ENCODE measurements at places on chromosomes 6 and 20.

DNA sequence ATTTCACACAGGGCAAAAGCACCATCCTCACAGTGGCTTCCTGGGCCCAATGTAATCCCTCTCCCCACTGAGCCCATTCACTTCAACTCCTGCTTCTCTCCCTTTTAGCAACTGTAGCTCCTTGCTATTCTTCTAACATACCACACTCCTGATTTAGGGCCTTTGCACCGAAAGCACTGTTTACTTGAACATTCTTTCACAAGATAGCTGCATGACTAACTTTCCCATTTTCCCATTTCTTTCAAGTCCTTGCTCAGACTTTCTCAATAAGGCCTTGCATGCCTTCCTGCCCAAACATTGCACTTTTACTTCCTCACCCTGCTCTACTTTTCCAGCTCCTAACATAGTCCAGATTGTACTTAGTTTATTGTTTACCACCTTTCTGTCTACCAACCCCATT, 73.0 kb downstream of the SHPRH start:
- no peak for DNase-seq

DNA sequence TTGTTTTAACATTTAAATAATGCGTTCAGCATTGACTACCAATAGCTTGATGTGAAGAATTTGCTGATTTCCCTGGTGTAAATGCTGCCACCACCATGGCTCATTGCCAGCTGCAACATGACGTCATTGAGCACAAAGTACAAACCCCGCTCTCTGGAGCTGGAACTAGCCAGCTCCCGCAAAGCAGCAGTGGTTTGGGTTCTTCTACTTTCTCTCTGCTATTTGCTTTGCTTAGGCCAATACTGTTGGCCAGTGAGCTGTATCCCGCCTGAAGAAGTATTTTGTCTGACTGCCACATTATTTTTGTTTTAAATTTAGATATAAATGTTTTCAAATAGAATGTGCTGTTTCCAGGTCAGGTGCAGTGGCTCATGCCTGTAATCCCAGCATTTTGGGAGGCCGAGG, 47.4 kb upstream of the KIF13A start:
- no peak for DNase-seq

GRCh38 chr6:30890646-30891449, 6.5 kb downstream of the DDR1 start:
- DNase-seq = no peak

- no peak for DNase-seq
Observed at GRCh38 chr6:136982928-136983327, 60.8 kb downstream of the SLC35D3 start.

- no peak for DNase-seq
Observed at GRCh38 chr6:155244434-155244833, 19.4 kb upstream of the CLDN20 start.

- no peak for DNase-seq
Observed at GRCh38 chr6:54037277-54037779, 73.9 kb upstream of the MLIP start.

DNA sequence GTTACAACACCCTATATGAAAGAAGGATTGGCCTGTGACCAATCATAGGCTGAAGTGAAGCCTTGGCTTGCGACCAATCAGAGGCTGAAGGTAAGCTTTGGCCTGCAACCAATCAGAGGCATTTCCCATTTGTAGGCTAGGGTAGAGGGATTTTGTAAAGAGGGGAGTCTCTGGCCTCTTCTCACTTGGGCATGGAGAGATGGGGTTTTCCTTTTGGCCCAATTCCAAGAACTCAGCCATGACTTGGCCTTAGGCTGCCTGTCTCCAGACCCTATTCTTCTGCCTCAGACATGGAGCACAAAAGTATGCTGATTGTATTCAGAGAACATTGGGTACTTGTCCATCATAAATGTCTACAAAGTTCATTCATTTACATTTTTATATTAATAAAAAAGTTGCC, 308.3 kb downstream of the UTRN start:
- no peak for DNase-seq

- no peak for DNase-seq
Observed at GRCh38 chr6:159256128-159256527, 86.9 kb downstream of the FNDC1 start.

DNA sequence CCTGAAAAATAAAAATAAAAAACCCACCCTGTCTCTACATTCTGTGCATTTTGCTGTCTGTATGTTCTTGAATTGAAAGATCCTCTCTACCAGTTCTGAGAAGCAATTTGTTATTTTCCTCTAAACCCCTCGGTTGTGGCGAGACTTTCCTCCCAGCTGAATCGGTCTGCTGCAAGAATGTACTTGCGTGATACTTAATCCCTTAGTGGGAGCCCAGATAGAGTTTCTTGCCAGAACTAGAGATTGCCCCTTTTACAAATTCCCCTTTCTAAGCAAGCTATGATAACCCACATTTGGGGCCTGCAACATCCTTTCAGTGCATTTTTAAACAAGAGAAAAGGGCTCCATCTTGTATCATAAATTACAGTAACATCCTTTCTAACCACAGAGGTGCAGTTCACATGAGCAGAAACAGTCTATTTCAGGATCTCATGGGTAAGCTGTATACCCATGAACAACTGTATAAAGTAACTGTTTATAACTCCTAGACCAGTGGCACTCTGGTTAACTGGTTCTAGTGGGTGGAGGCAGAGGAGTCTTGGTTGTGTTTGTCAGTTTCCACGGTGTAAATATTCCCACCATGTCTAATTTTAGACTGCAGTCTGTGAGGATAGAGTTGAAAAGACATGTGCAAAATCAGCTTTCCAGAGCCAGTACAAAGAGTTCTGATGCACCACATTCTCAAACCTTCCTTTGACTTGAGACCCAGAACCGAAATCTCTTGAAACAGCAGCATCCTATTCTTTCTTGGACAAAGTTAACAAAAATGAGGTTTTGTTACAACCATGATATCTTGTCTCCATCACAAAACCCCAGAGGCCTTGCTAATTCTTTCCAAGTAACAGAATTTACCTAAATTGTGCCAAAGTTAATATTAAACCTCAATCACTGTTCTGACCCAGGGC, 113.1 kb upstream of the ZNF217 start:
- DNase-seq = no peak

- DNase-seq = no peak
Observed at GRCh38 chr6:4885341-4885933, 109.2 kb downstream of the CDYL start.

DNA sequence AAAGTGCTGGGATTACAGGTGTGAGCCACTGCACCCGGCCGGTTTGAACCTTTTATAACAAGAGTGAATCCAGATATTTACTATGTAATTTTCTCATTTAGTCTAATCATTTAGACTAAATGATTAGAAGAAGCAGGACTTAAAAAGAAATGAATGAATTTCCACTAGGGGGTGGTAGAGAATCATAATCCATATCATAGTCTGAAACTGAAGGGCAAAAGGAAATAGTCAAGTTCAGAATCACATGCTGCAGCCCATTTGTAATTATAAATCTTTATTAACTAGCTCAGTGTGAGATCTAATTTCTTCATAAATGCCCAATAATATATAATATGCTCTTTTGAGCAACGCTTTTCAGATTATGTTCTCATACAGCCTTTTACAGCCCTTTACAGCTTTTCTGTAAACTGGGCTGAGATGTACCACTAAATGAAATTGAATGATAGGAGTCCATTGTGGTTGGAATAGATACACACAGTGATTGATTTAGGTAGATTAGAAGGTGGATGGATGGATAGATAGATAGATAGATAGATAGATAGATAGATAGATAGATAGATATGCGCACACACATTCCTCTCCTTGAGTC, 31.8 kb downstream of the PSMB9 start:
- peak; percentile 32 for DNase-seq

GRCh38 chr20:4709261-4710105, 12.2 kb upstream of the PRND start:
- no peak for DNase-seq

- DNase-seq = no peak
Observed at GRCh38 chr6:78749326-78749725, 118.0 kb upstream of the IRAK1BP1 start.

DNA sequence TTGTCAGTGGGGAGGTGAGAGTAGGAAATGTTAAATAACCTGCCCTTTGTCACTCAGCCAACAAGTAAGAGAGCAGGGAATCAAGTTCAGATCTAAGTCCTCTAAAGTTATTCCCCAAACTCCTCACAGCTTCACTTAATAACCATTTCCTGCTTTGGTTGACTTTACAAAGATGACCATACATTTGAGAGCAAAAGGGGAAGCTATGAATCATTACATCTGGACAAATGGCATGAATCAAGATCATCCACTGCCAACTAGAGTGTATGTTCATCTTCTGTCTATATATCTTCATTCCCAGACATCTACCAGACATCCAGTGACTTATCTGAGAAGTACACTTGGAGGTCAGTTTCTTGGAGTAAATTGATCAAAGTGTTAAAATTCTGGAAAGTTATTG, 15.1 kb upstream of the HIVEP2 start:
- peak; percentile 13 for DNase-seq

GRCh38 chr6:142824426-142824825, 120.5 kb downstream of the HIVEP2 start:
- no peak for DNase-seq

DNA sequence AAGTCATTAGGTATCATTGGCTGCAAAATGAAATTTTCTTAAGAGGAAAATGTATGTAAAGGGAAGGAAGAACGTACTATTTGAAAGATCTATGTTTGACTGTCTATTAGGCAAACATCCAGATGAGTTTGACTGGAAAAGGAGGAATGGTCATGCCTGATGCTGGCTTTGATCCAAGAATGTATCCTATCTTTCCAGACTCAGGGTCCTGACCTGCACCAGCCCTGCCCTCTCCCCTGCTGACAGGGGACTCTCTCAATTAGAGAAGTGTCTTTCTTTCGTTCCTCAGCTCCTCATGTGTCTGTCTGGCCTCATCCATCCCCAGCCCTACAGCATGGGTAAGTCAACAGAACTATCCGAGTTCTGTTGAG, 21.9 kb upstream of the SH3BGRL2 start:
- DNase-seq = no peak

- DNase-seq = peak; percentile 90
Observed at GRCh38 chr6:25971187-25971821, 8.7 kb downstream of the TRIM38 start.

- DNase-seq = no peak
Observed at GRCh38 chr6:69985180-69985579, 118.8 kb downstream of the COL19A1 start.

DNA sequence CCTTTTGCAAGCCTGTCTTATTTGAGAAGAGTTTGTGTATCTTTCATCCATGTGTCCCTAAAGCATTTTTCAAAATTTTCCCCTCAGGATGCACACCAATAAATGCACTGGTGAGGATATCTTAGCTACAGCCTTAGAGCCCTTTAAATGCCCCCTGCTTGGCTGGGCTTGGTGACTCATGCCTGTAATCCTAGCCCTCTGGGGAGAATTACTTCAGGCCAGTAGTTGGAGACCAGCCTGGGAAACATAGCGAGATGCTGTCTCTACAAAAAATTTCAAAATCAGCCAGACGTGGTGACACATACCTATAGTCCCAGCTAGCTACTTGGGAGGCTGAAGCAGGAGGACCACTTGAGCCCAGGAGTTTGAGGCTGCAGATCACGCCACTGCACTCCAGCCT, 33.8 kb upstream of the PLCB4 start:
- DNase-seq = peak; percentile 90

GRCh38 chr6:52284460-52285176, at the start of gene MCM3:
Gene MCM3 (minus strand): TSS chr6:52284742. CDS start chr6:52284674, 68 bp downstream.
- DNase-seq = peak; percentile 98

DNA sequence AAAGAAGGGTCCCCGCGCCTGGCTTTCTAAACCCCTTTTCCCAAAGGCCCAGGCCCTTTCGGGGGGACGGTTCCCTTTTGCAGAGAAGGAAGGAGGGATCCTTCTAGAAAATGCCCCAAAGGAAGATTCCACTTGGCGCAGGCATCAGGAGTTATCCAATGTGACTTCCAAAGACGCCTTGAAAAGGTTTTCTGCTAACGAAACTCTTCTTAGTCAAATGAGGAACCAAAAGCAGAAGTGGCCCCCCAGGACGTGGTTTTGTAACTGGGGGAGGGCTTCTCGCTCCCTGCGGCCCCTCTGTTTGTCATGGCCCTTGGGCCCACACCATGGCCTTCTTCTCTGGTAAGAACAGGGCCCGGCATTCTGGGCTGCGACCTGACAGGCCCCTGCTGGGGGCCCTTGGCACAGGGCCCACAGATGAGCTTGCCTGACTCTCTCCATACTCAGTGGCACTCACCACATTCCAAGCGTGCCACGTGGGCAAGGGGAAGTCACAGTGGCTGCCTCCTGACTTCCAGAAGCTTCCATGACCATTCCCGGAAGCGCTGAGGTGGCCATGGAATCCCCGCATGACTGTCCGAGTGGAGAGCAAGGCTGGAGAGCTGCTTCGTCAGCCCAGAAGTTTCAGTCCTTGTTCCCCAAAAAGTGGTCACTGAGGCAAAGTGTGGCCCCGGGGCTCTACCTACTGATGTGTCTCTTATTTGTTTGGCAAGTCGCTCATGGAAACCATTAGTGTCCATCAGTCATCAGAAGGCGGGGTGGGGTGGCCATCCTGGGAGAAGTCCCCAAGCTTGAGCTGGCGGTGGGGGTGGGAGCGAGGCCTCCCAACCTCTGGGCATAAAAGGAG, 834 bp upstream of the CTSZ start:
- peak; percentile 76 for DNase-seq

Measured in RCC 7860 (cell line).